ENCODE measurements at places on chromosomes 5 and 9.

DNA sequence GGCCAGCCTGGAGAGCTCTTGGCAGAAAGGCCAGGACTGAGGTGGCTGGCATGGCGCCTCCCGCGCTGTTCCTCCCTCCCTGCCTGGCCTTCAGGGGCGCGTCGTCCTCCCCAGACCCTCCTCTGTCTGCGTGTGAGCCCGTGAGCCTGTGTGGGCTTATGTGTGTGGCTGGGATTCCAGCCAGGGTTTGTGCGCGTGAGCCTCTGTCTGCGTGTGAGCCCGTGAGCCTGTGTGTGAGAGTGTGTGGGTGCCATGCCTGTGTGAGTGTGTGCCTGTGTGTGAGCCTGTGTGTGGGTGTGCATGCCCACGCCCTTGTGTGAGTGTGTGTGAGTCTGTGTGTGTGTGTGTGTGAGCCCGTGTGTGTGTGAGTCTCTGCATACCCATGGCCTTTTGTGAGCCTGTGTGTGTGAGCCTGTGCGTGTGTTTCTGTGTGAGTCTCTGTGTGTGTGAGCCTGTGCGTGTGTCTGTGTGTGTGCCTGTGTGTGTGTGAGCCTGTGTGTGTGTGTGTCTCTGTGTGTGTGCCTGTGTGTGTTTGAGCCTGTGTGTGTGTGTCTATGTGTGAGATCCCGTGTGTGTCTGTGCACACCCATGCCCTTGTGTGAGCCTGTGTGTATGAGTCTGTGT, 13.0 kb downstream of the RXRA start:
- no peak for DNase-seq

DNA sequence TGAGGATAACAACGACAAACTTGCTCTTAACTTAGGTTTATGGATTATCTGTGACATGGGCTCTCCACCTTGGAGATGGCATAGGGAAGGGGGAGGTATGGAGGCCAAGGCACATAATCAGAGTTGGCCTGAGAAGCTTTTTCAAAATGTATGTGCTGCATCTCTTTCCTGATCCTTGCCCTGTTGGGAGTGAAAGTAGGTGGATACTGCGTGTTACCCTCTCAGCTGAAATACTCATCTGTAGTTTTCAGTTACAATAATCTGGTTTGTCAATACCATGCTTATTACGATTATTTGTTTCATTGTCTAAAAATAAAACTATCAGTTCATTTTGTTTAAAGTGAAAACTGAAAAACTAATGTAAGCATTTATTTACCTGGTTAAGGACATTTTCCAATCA, 86.7 kb downstream of the SLC44A1 start:
- no peak for DNase-seq

GRCh38 chr5:1974081-1974480, 91.4 kb upstream of the IRX4 start:
- DNase-seq = no peak

- DNase-seq = no peak
Measured at GRCh38 chr5:120614531-120615180, 150.6 kb downstream of the PRR16 start.

DNA sequence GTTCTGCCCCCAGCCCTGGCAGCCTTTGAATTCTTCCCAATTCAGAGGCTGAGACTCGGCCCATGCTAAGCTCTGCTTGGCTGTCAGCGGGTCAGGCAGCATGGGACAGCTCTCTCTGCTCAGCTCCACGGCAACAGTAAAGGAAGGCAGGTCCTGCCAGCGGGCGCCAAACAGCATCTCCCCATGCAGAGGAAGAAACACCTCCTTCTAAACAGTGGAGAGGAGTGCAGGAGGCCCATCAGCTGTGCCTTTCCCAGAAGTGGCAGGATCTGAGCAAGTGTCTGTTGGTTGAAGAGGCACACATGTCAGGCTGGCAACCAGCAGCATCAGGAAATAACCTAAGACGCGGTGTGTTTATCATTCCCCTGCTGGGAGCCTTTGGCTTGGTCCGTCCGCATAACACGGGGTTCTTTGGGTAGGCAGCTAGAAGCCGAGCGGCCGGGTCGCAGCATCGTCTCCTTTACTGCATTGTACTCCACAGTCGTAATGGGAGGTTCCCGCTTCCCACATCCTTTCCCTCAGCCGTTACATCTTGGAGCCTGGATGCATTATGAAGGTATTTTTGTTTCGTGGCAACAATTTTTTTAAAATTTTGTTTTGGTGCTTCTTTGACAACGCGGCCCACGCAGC, 42.7 kb upstream of the NCS1 start:
- DNase-seq = no peak

GRCh38 chr5:117621921-117622320, 1047.3 kb upstream of the SEMA6A start:
- no peak for DNase-seq

GRCh38 chr5:115461506-115462290, 82.9 kb downstream of the FEM1C start:
- no peak for DNase-seq
